Mesothelial cell of epicardium (in vitro differentiated cells): ENCODE measurements at places on chromosomes 11 and 22. TPM values are rescaled to one million over a fixed set of nuclear protein-coding genes. Genes with fewer than 3 reads are reported as not detected.

ANGPTL5 gene
- not detected in 3 replicates for total RNA-seq

ACR gene
- total RNA-seq = 1.0 to 2.2 TPM (median 1.2 TPM) in 3 replicates

TREH gene
- 0.11 TPM in 1 of 3 replicates, not detected in the others for total RNA-seq

CELSR1 gene
- 17.8 to 18.8 TPM (median 18.4 TPM) in 3 replicates for total RNA-seq

CTR9 gene
- 33.2 to 38.3 TPM (median 34.5 TPM) in 3 replicates for total RNA-seq

SMTNL1 gene
- not detected in 3 replicates for total RNA-seq

PRR33 gene
- not detected in 3 replicates for total RNA-seq

RCE1 gene
- total RNA-seq = 27.0 to 27.8 TPM (median 27.2 TPM) in 3 replicates

RASSF7 gene
- 29.3 to 32.3 TPM (median 32.1 TPM) in 3 replicates for total RNA-seq

C11orf52 gene
- total RNA-seq = 6.9 to 7.9 TPM (median 7.9 TPM) in 3 replicates

CARD18 gene
- total RNA-seq = not detected in 3 replicates

FAM180B gene
- 0.18 to 0.36 TPM (median 0.27 TPM) in 3 replicates for total RNA-seq

CYTH4 gene
- total RNA-seq = 0.11 TPM in 1 of 3 replicates, not detected in the others

BTBD18 gene
- not detected in 3 replicates for total RNA-seq

LDHAL6A gene
- not detected in 3 replicates for total RNA-seq

DESI1 gene
- 35.4 to 37.5 TPM (median 36.7 TPM) in 3 replicates for total RNA-seq

HTR3A gene
- not detected in 3 replicates for total RNA-seq

SEPTIN3 gene
- 8.8 to 9.0 TPM (median 9.0 TPM) in 3 replicates for total RNA-seq

SLN gene
- total RNA-seq = not detected in 3 replicates

A4GALT gene
- total RNA-seq = 0.67 to 0.84 TPM (median 0.82 TPM) in 3 replicates

CHRNA10 gene
- total RNA-seq = 2.6 to 2.9 TPM (median 2.9 TPM) in 3 replicates

ADM2 gene
- 1.4 to 2.0 TPM (median 1.5 TPM) in 3 replicates for total RNA-seq

VSTM5 gene
- total RNA-seq = not detected in 3 replicates

RIBC2 gene
- total RNA-seq = 2.0 to 2.5 TPM (median 2.1 TPM) in 3 replicates

ADORA2A gene
- total RNA-seq = 8.3 to 10.8 TPM (median 9.4 TPM) in 3 replicates

SLCO2B1 gene
- total RNA-seq = 0.44 to 0.45 TPM in 2 of 3 replicates, not detected in the other

MOGAT2 gene
- total RNA-seq = not detected in 3 replicates

MYO7A gene
- total RNA-seq = 1.8 to 2.4 TPM (median 2.2 TPM) in 3 replicates

RBMXL2 gene
- total RNA-seq = 0.16 to 0.22 TPM (median 0.16 TPM) in 3 replicates

SOX10 gene
- total RNA-seq = 0.07 to 0.33 TPM (median 0.09 TPM) in 3 replicates

RELA gene
- 95.6 to 98.8 TPM (median 96.8 TPM) in 3 replicates for total RNA-seq
